H1 (cell line): ENCODE measurements at places on chromosomes 2 and 18. TPM values are rescaled to one million over a fixed set of nuclear protein-coding genes. Genes with fewer than 3 reads are reported as not detected.

The ORC2 gene
- polyA plus RNA-seq, result 4.8 and 7.1 TPM in 2 replicates

DNA sequence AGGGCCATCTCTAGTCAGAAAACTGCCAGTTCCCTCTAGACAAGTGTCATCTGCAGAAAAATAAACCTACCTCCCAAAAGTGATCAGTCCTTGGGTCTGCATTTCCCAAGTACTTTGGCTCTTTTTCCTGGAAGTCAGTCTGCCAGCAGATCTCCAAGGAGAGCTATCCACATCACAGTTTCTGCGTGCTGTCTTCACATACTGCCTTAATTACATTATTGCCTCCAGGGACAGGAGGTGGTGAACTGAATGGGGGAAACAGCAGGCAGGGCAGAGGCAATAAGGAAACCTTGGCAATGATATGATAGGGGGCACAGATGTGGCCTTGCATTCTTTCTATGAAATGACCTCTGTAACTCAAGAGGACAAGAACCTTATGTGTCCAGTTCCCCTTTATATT, 105.9 kb upstream of the SIX2 start:
- DNase-seq, result peak; percentile 7

DNA sequence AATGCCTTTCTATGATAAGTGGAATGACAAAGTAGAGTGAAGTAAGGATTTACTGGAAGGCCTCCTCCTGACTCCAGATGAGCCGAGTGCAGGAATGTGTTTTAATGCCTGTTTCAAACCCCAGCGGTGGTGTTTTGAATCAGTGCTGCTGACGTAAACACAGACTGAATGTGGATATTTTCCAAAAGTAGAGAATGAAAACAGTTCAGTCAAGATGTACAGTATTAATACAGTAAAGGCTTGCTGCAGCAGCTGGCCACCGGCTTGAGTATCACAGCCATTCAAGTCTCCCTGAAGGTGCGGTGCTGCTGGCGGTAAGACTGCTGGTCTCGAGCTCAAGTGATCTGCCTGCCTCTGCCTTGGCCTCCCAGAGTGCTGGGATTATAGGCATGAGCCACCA, 46.7 kb downstream of the ARHGAP28 start:
- DNase-seq, result no peak

- no peak for DNase-seq
These were observed 20.4 kb downstream of the TPRKB start for GRCh38 chr2:73716543-73717250.

DNA sequence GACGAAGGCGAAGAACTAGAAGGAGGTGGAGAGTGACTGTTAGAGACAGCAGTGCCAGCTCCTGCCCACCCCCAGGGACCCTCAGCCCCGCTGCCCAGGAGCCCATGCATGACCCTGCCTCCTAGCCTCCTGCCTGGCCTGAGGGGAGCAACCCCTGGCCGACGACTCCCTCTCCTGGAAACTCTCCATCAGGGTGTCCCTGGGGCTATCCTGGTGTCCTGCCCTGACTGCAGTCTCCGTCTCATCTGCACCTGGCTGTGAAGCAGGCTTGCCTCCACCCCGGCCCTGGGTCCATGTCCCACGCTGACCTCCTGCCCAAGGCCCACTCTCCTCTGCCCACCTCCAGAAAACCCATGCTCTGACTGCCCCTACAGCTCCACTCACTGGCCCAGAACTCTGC, 120.2 kb downstream of the RPIA start:
- DNase-seq, result no peak

The ALKAL2 gene
- polyA plus RNA-seq, result 4.3 and 4.6 TPM in 2 replicates

DNA sequence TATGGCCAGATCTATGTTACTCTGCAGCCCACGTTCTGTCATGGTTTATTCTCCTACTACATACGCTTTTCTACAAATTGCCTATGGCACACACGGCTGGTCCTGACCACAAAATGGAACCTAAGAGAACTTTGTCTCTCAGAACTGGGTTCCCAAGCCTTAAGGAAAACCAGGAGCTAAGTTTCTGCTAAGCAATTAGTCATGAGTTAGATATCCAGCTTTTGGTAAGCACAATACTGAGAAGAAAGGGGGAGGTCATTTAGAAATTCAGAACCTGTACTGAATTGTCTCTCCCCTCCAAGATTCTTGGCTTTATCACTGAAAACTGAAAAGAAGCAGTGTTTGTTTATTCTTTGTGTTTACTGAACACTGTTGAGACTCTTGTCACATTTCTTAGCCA, 283.5 kb upstream of the TANK start:
- DNase-seq, result no peak

DNA sequence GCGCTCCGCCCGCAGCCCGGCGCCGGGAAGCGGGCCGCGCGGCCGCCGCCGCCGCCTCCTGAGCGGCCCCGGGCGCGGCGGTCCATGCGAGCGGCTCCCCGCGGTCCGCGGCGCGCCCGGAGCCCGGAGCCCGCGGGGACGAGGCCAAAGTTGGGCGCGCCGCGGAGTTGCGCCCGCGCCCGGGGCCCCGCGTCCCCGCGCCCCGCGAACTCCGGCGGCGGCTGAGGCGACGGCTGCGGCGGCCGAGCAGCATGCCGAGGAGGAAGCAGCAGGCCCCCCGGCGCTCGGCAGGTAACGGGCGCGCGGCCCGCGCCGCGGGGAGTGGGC, 992 bp downstream of the TSHZ1 start:
- no peak for DNase-seq

DNA sequence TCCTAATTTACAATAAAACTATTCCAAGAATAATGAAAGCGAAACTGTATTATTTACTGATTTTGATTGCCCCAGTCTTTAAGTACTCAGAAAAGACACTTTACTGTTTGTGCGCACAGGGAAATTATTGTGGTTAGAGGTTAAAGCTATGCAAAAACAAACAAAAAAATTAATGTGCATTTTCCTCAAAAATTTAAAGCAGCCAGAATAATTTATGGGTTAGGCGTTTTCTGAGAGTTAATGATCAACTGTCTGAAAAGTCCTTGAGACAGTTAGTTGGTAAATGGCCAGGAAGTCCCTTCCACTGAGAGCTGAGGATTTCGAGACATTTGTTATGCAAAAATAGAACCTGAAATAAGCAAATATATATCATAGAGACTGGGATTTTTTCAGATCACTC, 143.3 kb downstream of the IRS1 start:
- DNase-seq, result no peak

The CXCR4 gene
- 1.9 and 2.8 TPM in 2 replicates for polyA plus RNA-seq

The C2orf80 gene
- polyA plus RNA-seq, result 0.41 and 0.97 TPM in 2 replicates

DNA sequence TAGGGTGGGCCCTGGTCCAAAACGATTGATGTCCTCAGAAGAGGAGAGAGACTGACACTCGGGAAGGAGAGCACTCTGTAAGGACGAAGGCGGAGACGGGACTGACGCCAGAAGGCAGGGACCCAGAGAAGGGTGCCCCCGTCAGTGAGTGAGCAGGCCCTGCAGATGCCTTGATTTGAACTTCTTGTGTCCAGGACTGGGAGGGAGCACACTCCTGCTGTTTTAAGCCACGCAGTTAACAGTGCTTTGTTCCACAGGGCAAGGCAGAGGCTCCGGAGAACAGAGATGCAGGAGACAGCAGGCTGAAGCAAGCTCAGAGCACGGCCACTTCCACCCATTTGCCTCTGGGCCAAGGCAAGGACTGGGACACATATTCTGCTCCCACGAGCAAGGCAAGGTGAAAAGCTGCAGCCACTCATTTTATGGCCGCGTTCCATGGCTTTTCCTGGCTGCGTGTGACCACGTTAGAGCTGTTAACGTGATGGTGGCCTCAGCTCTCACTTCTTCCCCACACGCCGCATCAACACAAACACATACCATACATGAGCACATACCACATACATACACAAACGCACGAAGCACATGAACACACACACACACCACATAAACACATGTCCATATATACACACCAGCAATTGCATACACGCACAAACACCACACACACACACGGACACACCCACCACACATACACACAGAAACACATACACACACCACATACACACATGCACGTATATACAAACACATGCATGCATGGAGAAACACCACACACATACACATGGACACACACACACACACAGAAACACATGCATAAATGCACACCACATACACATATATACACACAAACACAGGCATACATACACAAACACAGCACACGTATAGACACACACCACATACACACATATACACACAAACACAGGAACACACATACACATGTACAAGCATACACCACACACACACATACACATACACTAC, 521.0 kb upstream of the MYT1L start:
- DNase-seq, result no peak

DNA sequence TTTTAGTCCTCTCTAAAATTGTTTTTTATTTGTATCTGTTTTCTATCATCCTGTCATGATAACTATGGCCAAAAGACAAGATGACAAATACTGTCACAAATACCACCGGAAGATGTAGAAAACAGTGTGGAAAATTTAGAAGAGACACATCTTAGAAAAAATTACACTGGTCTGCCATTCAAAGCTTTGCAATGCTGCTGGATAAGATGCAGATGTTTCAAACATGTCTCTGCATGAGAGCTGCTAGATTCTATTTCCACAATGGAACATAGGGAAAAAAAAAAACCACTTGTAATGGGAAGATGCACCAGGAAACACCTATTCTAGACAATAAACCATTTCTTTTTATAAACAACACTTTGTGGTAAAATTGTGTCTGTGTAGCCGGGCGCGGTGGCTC, 5.8 kb upstream of the TAF1B start:
- DNase-seq, result no peak

DNA sequence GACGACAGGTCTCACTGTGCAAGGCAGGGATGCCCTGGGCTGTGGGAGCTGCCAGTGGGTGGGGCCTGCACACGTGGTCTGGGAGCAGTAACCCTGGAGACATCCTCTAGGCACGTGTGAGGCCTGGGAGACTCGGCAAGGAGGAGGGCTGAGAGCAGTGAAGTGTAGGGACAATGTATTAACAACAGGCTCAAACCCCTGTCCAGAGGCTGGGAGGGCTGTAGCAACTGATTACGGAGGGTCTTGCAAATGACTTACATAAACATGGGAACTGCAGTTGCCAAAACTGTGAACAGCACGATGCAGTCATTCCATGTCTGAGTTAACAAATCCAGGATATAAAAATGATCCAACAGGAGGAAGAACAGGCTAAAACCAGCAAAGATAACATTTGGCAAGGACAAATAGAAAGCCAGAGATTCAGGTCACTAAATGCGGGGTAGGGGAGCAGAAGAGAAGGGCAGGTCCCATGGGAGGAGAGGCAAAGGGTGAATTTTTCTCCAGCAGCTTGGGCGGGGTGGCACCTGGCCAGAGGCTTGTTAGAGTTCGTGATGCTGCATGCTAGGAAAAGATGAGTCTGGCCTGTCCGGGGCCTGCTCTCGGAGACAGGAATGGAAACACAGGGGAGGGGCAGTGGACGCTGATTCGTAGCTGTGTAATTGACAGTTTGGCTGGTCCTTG, 44.9 kb downstream of the CYP27C1 start:
- no peak for DNase-seq

- DNase-seq, result no peak
These were observed 40.0 kb downstream of the NPPC start for GRCh38 chr2:231886071-231886681.

- DNase-seq, result no peak
These were observed 3.9 kb upstream of the MBD2 start for GRCh38 chr18:54228364-54228763.

DNA sequence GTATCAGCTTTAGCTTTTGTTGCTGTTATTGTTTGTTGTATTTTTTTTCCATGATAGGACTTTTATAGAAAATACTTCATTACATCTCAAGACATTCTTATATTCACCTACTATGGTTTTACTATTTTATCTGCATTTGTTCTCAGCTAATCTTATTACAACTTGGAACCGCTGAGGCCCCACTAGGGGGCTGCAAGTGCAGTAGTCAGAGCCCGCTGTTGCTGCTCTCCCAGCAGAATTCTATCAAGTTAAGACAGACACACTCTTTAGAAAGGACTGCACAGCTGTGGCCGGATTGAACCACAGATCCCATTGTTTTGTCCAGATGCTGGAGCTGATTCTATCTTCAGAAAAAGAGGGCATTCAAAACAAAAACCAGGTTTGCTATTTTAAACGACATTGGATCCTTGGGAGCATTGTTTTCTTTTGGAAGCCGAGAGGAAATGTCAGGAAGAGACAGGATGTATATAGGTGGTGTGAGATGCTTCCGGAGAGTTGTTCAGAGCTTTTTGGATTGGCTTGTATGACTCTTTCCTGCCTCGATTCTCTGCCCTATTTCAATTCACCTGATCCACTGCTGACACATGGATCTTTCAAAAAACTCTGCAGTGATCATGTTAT, 105.7 kb upstream of the GAREM1 start:
- DNase-seq, result no peak

DNA sequence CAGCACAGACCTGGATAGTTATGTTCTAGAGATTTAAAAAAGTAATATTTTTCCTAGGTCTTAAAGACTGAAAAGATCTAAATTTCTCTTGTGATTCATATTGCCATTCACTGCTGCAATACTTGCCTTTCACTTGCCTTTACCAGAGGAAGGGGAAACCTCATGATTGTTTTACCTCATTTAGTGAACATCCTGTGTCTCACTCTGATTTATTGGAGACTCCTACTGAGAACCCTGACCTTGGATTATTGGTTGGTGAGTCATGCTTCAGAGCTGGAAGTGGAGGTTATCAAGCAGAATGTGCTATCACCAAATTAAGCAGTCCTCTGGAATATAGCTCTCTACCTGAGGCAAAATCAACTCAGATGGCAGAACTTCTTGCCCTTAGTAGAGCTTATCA, 500.5 kb downstream of the TSN start:
- DNase-seq, result no peak

GRCh38 chr18:42078711-42079110, 123.7 kb downstream of the PIK3C3 start:
- DNase-seq, result no peak

The CXCR1 gene
- not detected in 2 replicates for polyA plus RNA-seq

The ESPNL gene
- polyA plus RNA-seq, result 0.68 and 1.6 TPM in 2 replicates

- no peak for DNase-seq
These were observed 39.1 kb downstream of the TMEM163 start for GRCh38 chr2:134679745-134680144.

The LCT gene
- 0.03 TPM in 1 of 2 replicates, not detected in the other for polyA plus RNA-seq

GRCh38 chr2:147639891-147640290, 204.9 kb upstream of the ACVR2A start:
- DNase-seq, result no peak

GRCh38 chr2:205484764-205485163, 197.5 kb upstream of the NRP2 start:
- DNase-seq, result no peak

DNA sequence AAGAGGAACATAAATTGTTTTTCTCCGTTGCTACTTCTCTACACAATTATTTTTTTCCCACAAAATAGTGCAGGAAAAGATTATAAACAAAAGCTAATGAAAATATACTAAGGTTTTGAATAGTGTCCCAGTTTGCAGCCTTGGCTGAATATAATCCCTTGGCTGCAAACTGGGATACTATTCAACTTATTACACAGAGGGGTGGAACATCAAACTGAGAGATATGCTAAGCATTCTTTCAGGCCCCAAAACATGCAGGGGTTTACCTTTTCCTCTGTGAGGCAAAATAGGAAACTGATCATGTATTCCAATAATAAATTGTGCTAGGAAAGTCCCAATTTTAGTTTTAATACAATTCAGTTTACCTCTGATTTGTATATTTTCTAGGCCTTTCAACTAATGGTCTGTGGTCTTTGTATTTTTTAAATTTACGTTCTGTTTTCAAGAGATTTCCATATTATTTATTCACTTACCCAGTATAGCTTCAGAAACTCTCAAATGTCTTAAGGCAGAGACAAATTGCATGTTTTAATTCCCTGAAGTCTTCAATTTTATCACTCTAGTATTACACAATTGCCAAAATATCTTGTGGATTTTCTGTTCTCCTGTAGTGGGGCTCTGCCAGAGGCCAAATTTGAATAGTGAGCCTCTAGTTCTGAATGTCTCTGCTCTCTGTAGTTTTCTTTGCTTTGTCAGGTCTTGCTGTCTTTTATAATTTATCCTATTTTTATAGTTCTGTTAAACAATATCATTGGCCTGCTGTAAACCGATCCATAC, 63.9 kb downstream of the PPP1R1C start:
- DNase-seq, result no peak
